Glomerular endothelial cell (primary cell): ENCODE measurements at places on chromosomes 13 and 19.

- no peak for DNase-seq
Observed at GRCh38 chr13:30803749-30804148, 68.4 kb downstream of the ALOX5AP start.

GRCh38 chr19:18225355-18225701, 910 bp downstream of the PDE4C start:
- DNase-seq, result no peak

GRCh38 chr19:16778796-16779411, 50.3 kb upstream of the SIN3B start:
- peak; percentile 20 for DNase-seq

DNA sequence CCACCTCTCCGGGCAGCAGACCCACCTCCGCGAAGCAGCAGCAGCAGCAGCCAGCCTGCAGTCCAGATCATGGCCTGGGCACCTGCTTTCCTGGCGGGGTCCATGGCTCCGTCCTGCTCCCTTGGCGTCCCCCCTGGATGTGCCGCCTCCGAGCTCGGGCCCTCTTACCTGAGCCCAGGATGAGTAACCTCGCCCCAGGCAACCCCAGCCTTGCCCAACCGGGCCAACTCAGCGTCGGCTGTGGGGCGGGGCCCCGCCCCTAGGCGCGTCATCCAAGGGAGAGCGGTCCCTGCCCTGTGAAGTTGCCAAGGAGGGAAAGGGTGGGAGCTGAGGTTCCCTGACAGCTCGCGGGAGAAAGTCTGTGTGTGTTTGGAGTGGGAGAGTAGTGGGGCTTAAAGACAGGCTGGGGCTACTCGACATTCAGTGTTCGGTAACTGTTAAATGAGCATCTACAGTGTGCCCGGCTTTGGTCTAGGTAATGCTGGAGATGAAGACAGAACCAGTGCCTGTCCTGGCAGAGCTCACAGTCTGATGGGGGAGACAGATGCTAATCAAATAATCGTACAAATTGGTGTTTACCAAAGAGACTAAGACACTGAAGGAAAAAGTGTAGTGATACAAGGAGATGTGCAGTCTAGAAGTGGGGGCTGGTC, at the start of gene LYPD3:
Gene LYPD3 (minus strand): TSS at position 141 of the 653 bp plus-strand sequence. CDS start 37 bp downstream, at position 104.
- no peak for DNase-seq

DNA sequence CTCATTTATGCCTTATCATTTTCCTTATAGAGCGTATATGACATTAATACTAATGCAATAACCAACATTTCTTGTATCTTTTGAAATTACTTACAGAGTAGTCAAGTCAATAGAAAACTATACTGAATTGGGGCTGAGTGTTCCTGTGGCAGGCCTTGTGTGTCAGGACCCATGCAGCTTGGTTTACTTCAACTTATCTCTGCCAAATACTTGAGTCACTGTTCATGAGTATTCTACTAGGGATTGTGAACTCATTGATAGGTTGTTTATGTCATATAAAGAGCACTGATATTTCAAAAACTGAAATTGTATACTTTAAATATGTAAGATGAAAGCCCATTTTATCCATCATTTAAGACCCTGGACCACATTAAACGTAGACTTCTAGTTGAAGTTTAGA, 688.6 kb upstream of the SLITRK1 start:
- DNase-seq, result no peak

GRCh38 chr13:48859272-48860105, 116.2 kb upstream of the FNDC3A start:
- no peak for DNase-seq
